ENCODE measurements at places on chromosomes 4 and X.

DNA sequence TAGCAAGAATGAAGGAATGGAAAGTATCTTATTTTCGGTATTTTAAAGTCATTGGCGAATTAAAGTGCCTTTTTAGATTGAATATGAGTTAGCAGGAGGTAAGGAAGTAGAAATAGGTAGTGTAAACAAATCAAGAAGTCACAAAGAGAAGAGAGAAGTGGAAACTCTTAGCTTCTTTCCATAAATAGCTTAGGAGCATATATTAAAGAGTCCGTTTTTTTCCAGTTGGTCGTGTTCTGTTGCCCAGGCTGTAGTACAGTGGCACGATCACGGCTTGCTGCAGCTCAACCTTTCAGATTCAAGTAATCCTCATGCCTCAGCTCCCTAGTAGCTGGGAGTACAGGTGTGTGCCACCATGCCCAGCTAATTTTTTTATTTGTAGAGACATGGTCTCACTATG, 56.4 kb downstream of the UBE2K start:
- DNase-seq = no peak

DNA sequence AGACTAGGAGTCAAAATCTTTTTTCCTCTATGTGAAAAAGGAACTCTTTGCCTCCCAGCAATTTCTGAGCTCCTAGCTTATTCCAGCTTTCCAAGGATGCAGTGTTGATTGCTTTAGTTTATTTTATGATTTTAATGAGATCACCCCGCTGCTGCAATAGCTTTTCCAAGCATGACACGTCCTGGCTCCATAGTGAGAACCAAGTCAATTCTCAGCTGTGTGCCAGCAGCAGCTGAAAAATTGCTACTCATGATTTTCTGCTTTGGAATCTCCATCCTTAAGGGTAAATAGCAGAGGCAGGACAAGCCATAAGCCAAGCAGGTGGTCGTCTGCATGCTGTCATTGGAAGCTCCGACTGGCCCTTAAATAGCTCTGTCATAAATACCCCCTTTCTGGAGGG, 64.5 kb downstream of the FTHL17 start:
- no peak for DNase-seq

GRCh38 chr4:69056921-69057550, 39.2 kb upstream of the UGT2B7 start:
- no peak for DNase-seq

DNA sequence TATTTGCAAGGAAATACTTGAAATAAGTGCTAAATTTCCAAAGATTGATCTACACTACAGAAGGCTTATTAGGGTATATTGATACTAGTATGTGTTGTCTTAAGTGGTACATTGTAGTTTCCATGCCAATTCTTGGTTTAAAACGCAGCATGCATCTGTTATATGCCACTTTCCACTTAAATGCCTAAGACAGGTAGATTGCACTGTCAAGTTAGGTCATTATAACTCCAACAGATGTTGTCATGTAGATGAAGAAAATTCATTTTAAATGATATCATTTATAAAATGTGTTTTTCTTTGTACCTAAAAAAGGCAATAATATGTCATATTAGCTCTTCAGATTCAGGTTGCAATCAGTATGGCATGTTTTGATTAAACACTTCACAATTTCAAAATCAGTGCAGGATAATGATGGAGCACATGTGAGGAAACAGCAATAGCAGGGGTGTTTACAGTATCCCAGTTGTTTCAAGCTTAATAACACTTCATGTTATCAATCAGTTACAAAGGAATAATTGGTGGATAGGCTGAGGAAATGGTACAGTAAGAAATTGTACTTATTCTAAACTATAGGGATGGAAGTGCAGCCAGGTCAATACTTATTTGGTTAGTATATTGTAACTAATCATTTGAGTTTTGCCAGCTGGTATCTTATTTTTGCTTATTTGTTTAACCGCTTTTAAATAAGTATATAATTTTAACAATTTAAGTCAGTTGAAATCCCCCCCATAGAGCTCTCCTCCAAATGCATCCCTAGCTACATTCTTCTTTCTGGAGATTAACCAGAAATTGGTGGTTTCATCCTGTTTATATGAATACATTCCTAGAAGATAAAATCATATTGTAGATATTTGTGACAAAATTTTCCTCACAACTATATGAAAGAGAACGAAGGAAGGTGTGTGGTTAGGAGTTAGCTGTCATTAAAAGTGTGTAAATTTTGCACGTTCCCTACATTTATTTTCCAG, 454.4 kb upstream of the ATOH1 start:
- no peak for DNase-seq

- DNase-seq = no peak
Measured at GRCh38 chrX:50814701-50815100, 707 bp upstream of the SHROOM4 start.

GRCh38 chr4:137526681-137527080, 5.6 kb downstream of the PCDH18 start:
- no peak for DNase-seq

DNA sequence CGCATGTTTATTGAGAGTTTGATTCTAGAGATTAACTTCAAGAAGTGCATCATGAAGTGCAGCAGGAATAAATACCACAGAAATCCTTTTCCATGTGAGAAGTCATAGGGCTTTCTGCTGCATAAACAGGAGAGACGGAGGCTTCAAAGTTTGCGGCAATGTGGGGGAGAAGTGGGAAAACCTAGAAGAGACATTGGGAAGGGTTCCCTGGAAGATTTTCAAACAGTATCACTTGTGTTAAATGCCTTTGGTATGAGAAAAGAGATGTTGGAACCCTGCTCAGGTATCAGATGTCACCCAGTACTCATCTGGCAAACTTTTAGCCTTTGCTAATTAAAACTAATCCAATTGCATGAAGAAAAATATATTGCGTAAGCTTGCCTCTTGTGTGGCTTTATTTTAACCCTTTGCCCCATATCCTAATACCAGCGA, 15.4 kb downstream of the NHS start:
- no peak for DNase-seq

DNA sequence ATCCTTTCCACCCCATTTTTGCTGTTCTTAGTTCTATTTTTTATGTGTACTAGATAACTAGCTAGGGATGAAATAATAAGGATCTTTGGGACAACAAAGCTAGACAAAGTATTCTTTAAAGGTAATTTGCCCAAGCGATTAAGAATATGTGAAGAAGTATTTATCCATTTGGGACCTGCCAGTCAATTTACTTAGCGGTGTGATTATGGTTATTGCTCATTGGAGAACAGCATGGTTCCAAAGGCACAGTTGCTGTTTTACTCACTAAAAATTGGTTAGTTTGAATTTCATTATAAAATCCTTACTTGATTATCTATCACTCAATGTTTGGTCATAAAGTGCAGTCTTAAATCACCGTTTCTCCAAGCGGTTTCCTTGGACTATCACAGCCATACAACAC, 124.1 kb downstream of the SNCA start:
- DNase-seq = no peak

- DNase-seq = no peak
Measured at GRCh38 chr4:12359420-12359819, 930.7 kb upstream of the HS3ST1 start.

DNA sequence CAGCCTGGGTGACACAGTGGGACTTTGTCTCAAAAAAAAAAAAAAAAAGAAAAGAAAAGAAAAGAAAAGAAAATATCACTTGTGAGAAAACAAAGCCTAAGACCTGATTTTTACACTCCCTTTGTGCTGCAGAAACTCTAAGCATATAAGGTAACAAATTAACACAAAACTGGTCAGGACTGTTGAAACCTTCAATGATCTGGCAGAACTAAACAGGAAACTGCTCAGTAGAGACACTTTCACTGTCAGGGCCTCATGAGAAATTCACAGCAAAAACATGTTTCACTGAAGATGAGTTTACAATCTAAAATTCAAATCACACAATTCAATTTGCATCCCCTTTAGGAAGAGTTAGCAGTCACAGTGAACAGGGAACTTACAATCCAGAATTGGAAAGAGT, 69.1 kb upstream of the HOPX start:
- DNase-seq = no peak

GRCh38 chr4:78247536-78248285, 190.6 kb downstream of the FRAS1 start:
- DNase-seq = no peak

DNA sequence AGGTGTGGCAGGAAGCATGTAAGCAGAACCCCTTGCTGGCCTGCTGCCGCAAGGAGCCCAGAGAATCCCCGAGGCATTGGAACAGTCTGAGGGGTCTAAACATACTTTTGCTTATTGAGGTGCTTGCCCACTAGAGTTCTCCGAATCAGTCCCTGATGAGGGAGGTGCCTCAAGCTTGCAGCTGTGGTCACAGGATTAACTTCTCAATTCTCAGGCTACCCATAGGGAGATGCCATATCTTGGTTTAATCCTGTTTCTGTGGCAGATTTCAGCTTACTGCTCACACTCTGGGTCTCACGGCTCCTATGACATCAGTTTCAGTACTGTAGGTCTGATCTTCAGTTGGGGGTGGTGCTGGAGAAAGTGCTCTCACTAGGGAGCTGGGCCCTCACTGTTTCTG, 39.9 kb downstream of the CCNG2 start:
- no peak for DNase-seq

- no peak for DNase-seq
Measured at GRCh38 chr4:52071791-52072546, 20.9 kb downstream of the SPATA18 start.

- no peak for DNase-seq
Measured at GRCh38 chrX:79081895-79082512, 62.5 kb upstream of the GPR174 start.

- DNase-seq = no peak
Measured at GRCh38 chrX:4627414-4627813, 914.0 kb upstream of the PRKX start.

- DNase-seq = no peak
Measured at GRCh38 chrX:72367516-72367915, 61.8 kb upstream of the CITED1 start.

DNA sequence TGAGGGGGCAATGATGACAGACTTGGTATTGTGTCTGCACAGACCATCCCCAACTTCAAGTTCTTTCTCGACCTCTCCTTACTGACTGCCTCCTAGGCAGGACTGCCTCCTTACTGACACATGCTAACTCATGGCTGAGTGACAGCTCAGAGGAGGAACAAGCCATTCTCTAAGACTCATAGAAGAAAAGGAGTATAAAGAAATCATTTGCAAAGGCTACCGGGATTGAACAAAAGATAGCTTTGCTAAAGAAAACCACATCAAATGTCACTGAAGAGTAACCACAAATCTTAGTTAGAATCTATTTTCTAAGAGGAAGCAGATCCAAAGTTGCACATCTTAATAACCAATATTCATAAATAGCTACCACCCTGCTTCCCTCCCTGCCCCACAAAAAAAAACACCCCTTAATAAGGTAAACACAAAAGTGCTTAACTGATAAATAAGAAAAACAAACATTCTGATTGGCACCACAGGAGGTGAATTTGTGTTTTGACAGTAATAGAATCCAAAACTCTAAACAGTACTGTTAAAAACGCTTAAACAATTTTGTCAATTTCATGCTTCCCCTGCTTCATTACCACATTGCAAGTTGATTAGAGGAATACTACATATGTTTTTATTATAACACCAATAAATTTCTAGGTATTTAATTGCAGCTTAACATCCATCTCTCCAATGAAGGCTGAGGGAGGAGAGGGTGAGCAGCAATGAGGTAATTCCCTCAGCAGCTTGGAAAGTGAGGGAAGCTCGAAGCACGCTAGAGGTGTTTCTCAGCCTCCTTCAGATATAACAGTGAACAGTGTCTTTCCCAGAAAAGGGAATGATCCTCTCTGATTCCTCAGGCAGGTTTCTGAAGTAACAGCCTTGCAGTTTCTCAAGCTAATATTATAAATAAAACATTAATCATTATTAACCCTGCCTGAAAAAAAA, 160.0 kb downstream of the HNRNPD start:
- DNase-seq = no peak

DNA sequence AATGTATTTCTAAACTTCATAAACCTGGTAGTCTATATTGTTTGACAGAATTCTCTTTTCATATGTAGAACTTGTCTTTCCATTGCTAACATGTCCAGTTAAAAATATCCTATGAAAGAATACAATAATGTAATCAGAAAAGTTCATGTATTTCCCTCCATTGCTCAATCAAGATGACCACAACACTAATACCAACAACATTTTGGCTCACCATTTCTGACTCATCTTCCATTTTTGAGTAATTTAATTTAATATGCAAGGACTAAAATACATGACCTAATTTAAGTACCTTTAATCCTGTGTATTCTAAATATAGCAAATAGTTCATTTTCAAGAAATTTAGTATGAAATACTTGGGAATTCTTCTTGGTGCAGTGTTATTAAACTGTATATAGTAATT, 239.5 kb upstream of the GPC4 start:
- no peak for DNase-seq

DNA sequence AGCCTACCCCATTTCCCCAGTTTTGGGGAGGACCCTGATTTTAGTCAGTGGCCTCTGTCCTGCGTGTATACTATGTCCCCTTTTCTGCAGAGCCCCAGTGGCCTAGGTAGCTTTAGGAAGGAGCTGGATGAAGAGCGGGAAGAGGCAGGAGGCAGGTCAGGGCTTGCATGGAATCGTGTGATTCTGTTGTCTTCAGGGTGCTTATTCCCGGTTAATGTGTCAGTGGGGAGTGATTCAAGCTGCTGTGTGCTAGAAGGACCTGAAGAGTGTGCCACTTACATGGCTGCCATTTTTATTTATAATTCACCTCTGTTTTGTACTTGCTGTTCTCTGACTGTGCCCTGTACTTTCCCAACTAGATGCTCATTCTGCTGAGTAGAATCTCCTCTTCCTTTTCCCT, 127.3 kb upstream of the AMOT start:
- no peak for DNase-seq

GRCh38 chr4:38075370-38076152, 115.4 kb downstream of the PTTG2 start:
- no peak for DNase-seq

DNA sequence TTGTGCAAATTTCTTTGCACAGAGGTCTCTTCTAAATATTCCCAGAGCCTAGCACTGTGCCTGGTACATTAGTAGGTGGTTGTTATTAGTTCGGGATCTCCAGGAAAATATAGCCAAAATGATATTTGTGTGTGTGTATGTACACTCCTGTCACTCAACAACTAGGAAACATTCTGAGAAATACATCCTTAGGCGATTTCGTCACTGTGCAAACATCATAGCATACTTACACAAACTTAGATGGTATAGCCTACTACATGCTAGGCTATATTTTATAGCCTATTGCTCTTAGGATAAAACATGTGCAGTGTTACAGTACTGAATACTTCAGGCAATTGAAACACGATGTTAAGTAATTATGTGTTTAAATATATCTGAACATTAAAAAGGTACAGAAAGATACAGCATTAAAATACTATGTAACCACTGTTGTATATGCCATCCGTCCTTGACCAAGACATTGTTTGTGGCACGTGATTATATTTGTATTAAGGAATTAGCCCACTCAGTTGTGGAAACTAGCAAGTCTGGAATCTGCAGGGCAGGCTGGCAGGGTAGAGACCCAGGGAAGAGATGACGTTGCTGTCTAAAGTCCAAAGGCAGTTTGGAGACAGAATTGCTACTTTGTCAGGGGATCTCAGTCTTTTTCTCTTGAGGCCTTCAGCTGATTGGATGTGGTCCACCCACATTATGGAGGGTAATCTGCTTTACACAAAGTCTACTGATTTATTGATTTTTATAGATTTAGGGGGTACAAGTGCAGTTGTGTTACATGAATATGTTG, 106.9 kb downstream of the COL4A6 start:
- DNase-seq = no peak
